Right ventricle myocardium inferior (tissue), 1 donor: ENCODE measurements at places on chromosomes 11 and 22. TPM values are rescaled to one million over a fixed set of nuclear protein-coding genes. Genes with fewer than 3 reads are reported as not detected.
A peak's percentile ranks its signal among the peaks of the same experiment; 100 is the strongest.

MYBPC3 gene
- total RNA-seq: 2,397 TPM

KLHL35 gene
- 0.68 TPM for total RNA-seq

- DNase-seq: no peak
Measured at GRCh38 chr22:41565403-41566054, 4.7 kb downstream of the CSDC2 start.

DNA sequence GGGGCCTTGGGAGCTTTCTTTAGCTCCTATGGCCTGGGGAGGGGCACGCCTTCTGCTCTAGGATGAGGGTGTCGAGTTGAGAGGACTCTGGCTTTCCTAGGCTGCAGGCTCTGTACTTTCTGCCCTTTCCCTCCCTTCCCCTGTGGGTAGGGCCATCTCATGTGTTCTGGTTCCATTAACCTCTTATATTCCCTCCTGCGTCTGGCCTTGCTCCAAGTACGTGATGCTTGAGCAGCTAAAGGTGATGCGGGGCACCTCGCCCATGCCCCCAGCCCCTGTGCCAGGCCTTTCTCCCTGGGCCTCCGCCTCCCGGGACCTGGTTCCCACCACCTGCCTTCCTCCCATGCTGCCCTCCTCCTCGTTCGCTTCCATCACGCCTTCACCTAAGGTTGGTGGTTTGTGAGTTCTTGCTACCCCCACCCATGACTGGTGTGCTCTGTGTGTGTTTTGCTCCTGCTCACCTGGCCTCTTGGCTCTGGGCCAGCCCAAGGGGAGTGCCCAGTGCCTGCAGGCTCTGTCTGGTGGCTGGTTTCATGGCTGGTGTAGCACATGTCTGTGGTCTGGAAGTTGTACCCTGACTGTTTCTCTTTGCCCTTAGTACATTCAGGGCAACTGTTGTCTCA, 34.1 kb downstream of the PHLDB1 start:
- DNase-seq: peak; percentile 57

GRCh38 chr11:75248924-75249256, 8.3 kb downstream of the TPBGL start:
- DNase-seq: no peak

RFPL2 gene
- not detected for total RNA-seq

GRCh38 chr22:49735411-49735900, 92.2 kb downstream of the BRD1 start:
- no peak for DNase-seq

APOA4 gene
- not detected for total RNA-seq

DNA sequence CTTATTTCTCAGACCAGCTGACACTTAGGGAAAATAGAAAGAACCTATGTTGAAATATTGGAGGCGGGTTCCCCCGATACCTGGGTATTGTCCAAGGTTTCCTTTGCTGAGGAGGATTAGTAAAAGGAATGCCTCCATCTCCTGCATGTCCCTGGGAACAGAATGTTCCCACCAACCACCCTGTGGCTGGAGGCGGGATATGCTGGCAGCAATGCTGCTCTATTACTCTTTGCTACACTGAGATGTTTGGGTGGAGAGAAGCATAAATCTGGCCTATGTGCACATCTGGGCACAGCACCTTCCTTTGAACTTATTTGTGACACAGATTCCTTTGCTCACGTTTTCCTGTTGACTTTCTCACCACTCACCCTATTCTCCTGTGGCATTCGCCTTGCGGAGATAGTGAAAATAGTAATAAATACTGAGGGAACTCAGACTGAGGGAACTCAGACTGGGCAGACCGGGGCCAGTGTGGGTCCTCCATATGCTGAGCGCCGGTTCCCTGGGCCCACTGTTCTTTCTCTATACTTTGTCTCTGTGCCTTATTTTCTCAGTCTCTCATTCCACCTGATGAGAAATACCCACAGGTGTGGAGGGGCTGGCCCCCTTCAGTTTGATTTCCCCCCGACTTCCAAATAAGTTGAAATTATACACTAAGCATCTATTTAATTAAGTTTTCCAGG, 32.1 kb downstream of the IGLL1 start:
- DNase-seq: no peak

FAM83F gene
- total RNA-seq: 6.1 TPM

GRCh38 chr11:6568191-6568918, 35.1 kb downstream of the RRP8 start:
- no peak for DNase-seq

CNTN5 gene
- not detected for total RNA-seq

GRCh38 chr11:134474070-134474860, 62.2 kb upstream of the B3GAT1 start:
- DNase-seq: no peak

MRGPRF gene
- 7.6 TPM for total RNA-seq

GRCh38 chr22:41957941-41958556, 6.1 kb downstream of the SMIM45 start:
- DNase-seq: no peak

GRCh38 chr11:102237096-102237735, 80.1 kb upstream of the BIRC3 start:
- DNase-seq: no peak
